Neural cell (in vitro differentiated cells): ENCODE measurements at places on chromosomes 12 and 14. TPM values are rescaled to one million over a fixed set of nuclear protein-coding genes. Genes with fewer than 3 reads are reported as not detected.

Gene GALNT8
- polyA plus RNA-seq = 25.8 and 25.9 TPM in 2 replicates

Gene NRXN3
- 110 and 114 TPM in 2 replicates for polyA plus RNA-seq

Gene ARL6IP4
- polyA plus RNA-seq = 173 and 190 TPM in 2 replicates

Gene OTUB2
- 2.5 and 2.8 TPM in 2 replicates for polyA plus RNA-seq

Gene GALNT16
- polyA plus RNA-seq = 23.8 and 25.2 TPM in 2 replicates

Gene OR4E2
- not detected in 2 replicates for polyA plus RNA-seq

Gene MON2
- polyA plus RNA-seq = 44.2 and 44.3 TPM in 2 replicates

Gene LDHB
- 907 and 1,039 TPM in 2 replicates for polyA plus RNA-seq

Gene SLC2A13
- polyA plus RNA-seq = 10.7 and 11.1 TPM in 2 replicates

Gene SLC38A4
- polyA plus RNA-seq = not detected in 2 replicates

Gene PTGDR
- polyA plus RNA-seq = 0.10 TPM in 1 of 2 replicates, not detected in the other

Gene GOLT1B
- polyA plus RNA-seq = 170 and 203 TPM in 2 replicates

Gene KCNC2
- 6.7 and 7.4 TPM in 2 replicates for polyA plus RNA-seq

Gene PMCH
- not detected in 2 replicates for polyA plus RNA-seq
